ENCODE measurements at places on chromosomes 3 and 15.
A peak's percentile ranks its signal among the peaks of the same experiment; 100 is the strongest.

- DNase-seq = no peak
Observed at GRCh38 chr15:77838061-77838460, 205.3 kb upstream of the LINGO1 start.

GRCh38 chr15:80744826-80745225 lies 34.3 kb upstream of the CEMIP start:
- no peak for DNase-seq

DNA sequence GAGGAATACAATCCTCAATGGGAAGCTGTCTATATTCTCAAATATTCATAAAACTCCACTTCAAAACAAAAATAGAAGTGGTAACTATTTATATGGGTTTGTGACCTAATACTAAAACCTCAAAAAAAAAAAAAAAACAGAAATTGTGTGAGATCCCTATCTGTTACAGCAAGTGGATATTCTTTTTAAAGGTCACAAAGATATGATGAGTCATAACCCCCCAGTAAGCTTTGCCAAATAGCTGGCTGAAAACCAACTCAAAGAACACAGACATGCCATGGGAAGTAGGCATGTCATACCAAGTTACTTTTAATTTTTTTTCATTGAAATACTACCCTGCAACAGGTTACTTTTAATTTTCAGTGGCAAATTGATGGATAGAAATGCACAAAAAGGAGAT lies 62.5 kb downstream of the CBLB start:
- no peak for DNase-seq

DNA sequence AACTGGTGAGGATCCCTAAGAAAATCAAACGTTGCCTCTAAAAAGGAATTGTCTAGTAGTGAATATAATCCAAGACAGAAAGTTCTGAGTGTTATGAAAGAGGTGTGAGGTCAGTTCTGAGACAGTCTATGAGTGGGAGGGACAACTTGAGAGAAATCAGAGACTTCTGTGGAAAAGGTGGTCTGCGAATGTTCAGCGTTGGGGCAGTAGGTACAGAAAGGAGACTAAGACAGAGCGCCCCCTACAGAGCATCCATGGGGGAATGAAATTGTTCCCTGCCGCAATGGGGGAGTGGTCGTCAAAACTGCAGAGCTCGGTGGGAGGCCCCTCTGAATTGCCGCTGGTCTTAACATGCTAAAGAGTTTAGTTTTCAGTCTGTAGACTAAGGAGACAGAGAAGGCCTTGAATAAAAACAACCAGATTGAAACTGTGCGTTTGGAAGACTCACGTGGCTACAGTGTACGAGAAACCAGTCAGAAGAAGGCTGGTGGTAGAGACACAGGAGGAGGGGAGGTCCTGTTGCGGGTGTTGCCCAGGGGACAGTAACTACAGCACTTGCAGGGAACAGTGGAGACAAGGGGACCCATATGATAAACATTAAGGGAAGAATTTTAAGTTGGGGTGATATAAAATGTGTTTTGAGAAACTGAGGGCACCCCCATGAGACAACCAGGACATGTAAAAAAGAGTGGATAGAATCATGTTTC lies 6.9 kb downstream of the TNIK start:
- no peak for DNase-seq

- DNase-seq = no peak
Observed at GRCh38 chr3:57726397-57726796, 29.7 kb upstream of the SLMAP start.

DNA sequence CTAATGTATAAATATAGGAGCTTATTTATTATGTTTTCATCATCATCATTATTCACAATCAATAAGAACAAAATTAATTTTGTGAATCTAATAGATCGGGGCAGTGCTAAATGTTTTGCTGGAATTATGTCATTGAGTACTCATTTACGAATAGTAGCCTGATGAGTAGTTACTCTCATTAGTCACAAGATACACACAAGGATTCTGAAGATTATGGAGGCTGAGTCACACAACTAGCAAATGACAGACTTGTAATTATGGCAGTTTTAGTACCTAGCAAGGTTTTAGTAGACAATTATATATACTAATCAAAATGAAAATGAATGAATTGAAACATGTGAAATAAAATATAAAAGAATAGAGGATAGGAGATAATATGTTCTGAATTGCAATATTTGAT lies 954.2 kb downstream of the CADM2 start:
- no peak for DNase-seq

- no peak for DNase-seq
Observed at GRCh38 chr3:107436029-107436428, 58.8 kb downstream of the CCDC54 start.

- DNase-seq = no peak
Observed at GRCh38 chr15:42233107-42233506, 25.0 kb upstream of the VPS39 start.

GRCh38 chr15:76162036-76162398 lies 102.2 kb downstream of the TMEM266 start:
- no peak for DNase-seq

DNA sequence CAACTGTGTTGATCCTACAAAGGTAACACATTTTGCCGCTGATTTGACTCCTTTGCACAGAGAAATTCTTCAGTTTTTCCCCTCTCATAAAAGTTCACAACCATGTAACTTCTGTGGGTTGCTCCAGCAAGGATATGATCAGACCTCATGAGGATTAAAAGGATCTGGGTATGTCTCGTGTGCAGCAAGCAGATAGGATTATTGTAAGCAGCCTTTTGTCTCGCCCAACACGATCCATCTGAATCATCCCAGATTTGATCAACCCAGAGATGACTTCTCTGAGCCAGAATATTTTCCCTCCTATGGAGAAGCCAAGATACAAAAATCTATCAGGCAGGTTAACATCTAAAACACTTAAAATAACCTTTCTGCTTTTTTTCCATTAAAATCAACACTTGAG lies 12.8 kb upstream of the BNIP2 start:
- DNase-seq = no peak

DNA sequence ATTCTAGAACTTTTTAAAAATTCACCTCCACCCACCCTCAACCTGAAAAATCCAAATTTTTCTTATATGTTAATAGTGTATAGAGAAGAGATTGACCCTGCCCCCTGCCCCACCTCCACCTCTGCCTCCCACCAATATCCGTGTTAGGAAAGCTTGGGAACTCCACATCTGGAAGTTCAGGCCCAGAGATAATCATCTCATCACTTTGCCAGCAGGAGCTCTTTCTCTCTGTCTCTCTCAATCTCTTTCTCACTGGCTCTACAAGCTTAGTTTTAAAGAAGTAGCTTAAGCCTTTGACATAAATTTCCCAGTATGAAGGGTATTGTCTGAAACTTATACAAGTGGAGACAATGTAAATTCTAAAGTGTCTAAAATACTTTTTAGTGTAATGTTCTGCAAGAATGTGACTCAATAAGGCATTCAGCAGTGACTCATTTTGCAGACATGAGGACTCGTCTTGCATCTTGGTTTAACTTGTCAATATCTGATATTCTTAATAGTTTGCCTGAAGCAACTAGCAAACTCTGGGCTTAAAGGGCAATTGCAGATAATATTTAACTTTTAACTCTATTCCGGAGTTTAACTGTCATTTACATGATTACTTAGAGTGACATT lies 299.8 kb upstream of the EPHA3 start:
- DNase-seq = peak; percentile 62

DNA sequence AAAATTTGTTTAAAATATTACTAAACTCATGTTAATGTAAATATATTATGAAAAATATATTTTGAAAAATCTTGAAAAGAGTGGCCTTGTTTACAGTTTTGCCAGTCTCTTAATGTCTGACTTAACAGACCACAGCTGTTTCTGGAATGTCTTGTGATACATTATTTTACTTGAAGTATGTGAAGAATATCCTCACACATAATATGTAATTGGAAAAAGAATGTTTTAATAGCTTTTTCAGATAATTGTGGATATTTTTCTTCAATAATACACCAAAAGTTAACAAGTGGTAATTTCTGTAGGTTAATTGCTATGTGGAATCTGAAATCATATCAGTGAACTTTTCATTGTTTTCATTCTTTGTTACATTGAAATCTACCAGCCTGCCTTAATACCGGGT lies 101.3 kb downstream of the UBE2E2 start:
- no peak for DNase-seq

GRCh38 chr15:61013146-61013545 lies 216.0 kb downstream of the RORA start:
- no peak for DNase-seq

All from skeletal muscle cell (primary cell).